Mesothelial cell of epicardium (in vitro differentiated cells): ENCODE measurements at places on chromosomes 11 and 22. TPM values are rescaled to one million over a fixed set of nuclear protein-coding genes. Genes with fewer than 3 reads are reported as not detected.
A peak's percentile ranks its signal among the peaks of the same experiment; 100 is the strongest.

The CCDC73 gene
- total RNA-seq, result 0.27 to 0.68 TPM (median 0.44 TPM) in 3 replicates

The LRRC55 gene
- total RNA-seq, result 11.5 to 14.7 TPM (median 13.2 TPM) in 3 replicates

The HOATZ gene
- not detected in 3 replicates for total RNA-seq

The STT3A gene
- total RNA-seq, result 146 to 167 TPM (median 162 TPM) in 3 replicates

The CFL1 gene
- total RNA-seq, result 730 to 758 TPM (median 736 TPM) in 3 replicates

The MS4A1 gene
- not detected in 3 replicates for total RNA-seq

The RASSF10 gene
- 0.09 to 0.29 TPM (median 0.23 TPM) in 3 replicates for total RNA-seq

The TRIM22 gene
- 45.8 to 52.1 TPM (median 50.9 TPM) in 3 replicates for total RNA-seq

The DGCR6 gene
- 4.1 to 6.0 TPM (median 4.8 TPM) in 3 replicates for total RNA-seq

DNA sequence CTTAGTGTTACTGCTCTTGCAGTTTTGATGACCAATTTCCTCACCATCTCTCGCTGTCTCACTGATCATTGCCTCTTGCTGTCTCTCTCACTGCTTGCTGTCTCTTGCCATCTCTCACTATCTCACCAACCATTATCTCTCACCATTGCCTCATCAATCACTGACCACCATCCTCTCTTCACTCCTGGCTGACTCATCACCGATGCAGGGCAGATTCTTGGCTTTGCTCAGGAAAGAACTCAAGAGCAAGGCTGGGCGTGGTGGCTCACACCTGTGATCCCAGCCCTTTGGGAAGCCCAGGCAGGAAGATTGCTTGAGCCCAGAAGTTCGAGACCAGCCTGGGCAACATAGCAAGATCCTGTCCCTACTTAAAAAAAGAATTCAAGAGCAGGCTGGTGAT, 66.3 kb upstream of the SYN3 start:
- no peak for DNase-seq

DNA sequence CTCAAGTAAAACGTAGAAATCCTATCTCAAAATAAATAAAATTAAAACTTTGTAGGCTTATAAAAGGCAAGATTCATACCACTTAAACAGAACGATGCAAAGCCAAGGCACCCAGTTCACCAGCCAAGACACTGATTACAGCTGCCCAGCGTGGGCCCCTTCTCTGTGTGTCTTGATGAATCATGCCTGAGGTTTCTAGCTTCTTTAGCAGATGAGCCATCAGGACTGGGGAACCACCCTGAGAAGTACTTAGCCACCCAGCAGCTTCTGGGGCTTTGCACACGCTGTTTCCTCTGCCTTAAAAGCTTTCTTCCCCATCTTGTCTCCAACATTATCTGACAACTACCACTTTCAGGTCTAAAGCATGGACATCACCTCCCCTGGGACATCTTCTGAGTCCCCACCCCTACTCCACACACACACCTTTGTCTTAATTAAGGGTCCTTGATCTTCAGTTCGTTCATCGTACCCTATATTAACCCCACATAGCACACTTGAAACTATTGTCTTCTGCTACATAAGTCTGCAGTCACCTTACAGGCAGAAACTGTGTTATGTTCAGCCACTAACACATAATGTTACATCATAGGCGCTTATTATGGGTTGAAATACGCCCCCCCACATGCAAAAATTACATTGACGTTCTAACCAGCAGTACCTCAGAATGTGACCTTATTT, 8.7 kb upstream of the LAYN start:
- DNase-seq, result no peak

DNA sequence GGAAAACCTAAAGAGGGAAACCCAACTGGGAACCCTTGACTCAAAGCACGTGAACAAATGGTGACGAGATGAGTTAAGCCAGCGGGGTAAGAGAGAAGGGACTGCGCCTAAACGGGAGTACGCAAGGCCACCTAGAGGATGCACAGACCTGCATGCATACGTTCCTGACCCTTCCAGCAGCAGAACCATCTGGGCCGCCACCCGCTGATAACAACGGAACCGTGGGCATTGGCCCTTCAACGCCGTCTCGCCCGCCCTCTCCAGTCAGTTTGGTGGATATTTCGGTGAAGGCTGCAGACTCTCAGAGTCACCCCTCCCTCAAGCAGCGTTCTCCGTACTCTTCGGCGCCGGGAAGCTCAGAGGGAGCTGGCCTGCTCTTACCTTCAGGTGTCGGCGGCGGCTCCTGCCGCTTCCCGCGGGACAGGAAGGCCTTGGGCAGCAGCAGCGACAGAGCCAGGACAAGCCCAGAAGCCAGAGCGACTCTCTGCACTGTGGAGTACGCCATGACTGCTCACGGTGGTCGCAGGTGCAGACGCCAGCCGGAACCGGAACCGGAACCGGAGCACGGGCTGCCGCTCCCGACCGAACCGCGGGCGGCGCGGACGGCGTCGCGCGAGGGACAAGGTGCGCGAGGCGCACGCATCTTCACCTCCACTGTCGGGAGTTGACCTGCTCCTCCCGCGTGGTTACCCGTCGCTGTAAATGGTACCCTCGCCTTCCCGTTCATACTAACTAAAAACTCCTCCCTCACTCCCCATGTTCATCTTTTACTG, at the start of gene RIC3:
TSS of gene RIC3 (minus strand) at position 541 of the 773 bp plus-strand sequence. CDS start at position 505, 36 bp downstream.
- DNase-seq, result no peak

DNA sequence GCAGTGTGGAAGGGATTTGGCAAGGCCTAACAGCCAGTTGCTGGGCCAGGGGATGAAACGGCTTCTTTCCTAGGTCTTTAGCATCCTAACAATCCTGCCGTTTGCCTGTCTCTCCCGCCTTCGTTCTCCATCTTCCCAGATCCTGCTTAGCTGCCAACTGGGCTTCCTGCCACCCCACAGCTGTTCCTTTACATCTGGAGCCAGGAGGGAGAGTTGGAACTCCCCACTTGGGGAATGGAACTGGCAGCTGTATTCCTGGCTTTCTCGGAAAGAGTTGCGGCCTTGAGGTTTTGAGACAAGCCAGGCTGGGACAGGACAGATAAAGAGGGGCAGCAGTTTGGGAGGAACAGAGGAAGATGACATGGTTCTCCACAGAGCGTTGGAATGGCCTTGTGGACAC, 59.6 kb downstream of the ST3GAL4 start:
- peak; percentile 52 for DNase-seq

- DNase-seq, result peak; percentile 75
These were observed 522.3 kb downstream of the BRD1 start for GRCh38 chr22:49305214-49305965.

DNA sequence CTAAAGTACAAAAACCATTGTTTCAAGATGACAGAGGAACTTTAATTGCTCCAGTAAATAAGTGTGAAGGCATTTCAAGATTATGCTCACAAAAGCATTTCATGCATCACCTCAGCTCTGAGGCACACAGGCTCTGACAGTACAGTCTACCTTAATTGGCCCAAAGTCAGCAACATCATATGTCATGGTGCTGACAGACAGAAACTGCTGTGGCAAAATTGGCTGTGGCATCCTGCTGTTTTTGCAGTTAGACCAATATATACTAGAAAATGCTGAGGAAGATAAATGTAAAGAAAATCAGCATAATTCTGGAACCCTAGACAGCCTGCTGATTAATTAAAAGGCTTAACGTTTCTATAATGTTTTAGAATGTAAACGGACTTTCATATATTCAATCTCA, 34.9 kb upstream of the PPP2R1B start:
- no peak for DNase-seq

DNA sequence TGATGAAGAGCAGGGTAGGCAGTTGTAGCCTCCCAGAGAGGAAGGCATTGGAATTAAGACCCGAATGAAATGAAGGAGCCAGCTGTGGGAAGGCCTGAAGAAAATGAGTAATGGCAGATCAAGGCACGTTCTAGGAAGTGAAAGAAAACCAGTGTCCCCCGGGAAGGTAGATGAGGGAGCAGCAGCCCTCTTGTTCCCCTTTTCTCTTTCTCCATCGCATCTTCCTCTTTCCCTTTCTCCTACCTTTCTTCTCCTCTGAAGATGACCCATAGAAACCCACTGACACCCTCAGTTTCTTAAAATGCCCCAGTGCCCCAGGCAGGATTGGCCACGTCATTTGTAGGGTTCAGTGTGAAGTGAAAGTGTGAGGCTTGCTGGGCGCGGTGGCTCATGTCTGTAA, 172.6 kb upstream of the SEZ6L start:
- no peak for DNase-seq

- DNase-seq, result no peak
These were observed 6.7 kb downstream of the ETS1 start for GRCh38 chr11:128580612-128581011.

DNA sequence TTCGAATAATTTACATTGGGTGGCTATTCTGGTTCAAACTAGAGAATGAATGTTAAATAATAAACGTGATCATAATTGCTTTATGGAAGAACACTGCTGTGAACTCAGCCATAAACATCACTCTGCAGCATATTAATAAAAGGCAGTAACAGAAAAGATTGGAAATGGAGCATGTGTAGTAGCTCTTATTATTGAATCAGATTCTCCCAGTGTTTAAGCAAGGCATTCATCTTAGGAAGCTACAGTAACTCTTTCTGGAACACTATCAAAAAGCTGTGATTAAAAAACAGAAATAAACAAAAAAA, 34.7 kb downstream of the ELMOD1 start:
- no peak for DNase-seq

DNA sequence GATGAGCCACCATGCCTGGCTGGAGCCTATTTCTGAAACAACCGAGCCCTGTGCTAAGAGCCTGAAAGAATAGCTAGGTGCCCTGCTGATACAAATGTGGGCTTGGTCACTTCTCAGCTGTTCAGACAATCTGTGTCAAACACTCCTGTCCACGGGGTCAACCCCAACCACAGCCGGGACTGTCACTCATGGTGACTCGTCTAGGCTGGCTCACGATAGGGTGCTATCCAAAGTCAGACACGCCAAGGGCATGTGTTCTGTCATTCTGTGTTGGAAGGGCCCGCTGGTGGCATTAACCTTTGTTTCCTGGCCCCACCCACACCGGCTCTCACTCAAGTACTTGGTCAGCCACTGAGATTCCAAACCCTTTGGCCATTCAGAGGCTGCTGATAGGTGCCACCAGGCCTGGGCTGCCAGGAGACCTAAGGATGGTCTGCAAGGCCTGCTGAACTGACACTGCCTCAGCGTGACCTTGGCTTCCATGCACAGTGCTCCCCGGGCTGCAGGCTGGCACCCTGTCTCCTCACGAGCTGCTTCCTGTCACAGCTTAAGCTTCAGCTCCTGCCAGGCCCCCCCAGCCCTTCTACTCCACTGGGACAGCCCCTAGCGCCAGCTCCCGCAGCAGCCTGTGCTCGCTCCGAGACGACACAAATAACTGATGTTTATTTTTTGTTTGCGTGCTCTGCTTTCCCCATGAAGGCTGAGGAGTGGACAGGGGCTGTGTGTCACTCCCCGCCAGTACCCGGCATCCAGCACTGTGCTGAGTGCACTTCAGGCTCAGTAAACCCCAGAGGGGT, 14.2 kb upstream of the CDC42BPG start:
- no peak for DNase-seq

DNA sequence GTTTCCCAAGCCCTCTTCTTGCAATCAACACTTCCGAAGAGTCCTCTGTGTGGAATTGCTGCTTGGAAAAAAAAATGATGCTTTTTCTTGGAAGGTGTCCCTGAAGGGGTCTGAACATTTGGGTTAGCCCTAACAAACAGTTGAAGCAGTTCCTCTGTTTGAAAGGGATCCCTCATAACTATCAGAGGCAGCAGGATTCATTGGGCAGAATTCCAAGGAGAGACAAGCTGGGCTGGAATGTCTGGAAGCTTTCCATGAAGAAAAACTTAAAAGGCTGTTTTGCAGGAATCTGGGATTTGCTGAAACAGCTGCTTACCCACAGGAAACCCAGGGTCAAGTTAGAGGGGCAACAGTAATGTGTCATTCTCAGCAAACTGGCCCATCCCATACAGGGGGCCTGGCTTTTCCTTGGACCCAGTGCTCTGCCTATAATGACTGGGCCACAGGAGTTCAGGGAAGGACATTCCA, 3.1 kb downstream of the CSNK2A3 start:
- no peak for DNase-seq

DNA sequence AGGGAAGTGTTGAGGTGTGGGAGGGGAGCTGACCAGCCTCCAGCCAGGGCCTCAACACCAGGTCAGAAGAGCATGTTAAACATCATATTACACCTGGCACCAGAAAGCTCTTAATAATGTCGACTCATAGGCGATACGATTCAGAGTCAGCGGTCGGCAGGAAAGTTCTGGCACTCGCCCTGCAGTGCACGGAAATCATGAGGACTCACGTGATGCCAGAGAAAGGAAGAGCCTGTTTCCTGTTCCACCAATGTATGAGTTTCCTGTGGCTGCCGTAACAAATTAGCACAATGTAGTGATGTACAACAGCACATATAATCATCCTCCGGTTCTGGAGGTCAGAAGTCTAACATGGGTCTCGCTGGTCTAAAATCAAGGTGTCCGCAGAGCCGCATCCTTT, 198.8 kb downstream of the BARX2 start:
- DNase-seq, result no peak

GRCh38 chr11:117914398-117914761, 14.8 kb downstream of the TMPRSS13 start:
- no peak for DNase-seq

GRCh38 chr22:37207981-37208380, 4.3 kb downstream of the SSTR3 start:
- no peak for DNase-seq

- no peak for DNase-seq
These were observed 67.6 kb downstream of the BARX2 start for GRCh38 chr11:129443276-129443675.

DNA sequence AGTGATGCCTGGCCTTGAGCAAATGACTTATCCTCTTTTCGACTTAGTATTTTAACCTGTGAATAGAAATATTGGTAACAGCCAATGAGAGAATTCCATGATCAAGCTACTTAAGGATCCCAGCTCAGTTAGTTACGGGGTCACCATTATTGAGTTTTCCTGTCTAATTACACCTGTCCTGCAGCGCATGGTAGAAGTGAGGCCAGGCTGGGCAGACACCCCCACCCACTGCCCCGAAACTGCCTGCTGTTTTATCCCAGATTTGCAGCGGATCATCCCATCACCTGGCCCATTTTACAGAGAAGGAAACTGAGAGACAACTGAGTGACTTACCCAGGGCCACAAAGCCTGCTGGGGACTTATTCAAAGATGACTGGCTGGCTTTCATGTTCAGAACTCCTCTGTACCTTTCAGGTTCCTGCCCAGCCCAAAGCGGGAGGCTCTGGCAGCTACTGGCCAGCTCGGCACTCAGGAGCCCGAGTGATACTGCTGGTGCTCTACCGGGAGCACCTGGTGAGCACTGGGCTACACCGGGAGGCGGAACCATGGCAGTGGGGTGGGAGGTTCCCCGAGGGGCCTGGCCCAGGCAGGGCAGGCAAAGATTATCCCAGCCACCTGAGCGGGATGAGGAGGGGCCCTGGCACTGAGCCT, 1.4 kb downstream of the MUS81 start:
- DNase-seq, result no peak
